RCC 7860 (cell line): ENCODE measurements at places on chromosomes 4 and X.

- no peak for DNase-seq
Measured at GRCh38 chr4:108799306-108799705, 36.5 kb upstream of the ETNPPL start.

- DNase-seq, result no peak
Measured at GRCh38 chr4:170723171-170723570, 633.4 kb upstream of the AADAT start.

GRCh38 chr4:90120815-90121214 lies 6.4 kb upstream of the CCSER1 start:
- DNase-seq, result no peak

- no peak for DNase-seq
Measured at GRCh38 chr4:40493160-40493559, 136.5 kb downstream of the RBM47 start.

DNA sequence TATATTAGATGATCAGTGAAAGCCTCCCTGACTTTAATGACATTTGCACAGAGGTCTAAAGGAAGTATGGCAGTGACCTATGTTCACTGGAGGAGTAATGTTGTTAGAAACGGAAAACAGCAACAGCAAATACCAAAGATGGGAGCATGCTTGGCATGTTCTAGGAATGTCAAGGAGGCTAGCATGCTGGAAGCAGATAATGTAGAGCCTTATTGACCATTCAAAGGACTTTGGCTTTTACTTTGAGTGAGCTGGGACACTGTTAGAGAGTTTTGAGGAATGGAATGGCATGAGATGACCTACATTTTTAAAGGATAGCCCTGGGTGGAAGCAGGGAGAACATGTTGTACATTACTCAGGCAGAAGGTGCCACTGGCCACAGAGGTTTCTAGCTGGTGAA lies 6.0 kb downstream of the RPA4 start:
- no peak for DNase-seq
